ENCODE measurements at places on chromosomes 2 and 18.

GRCh38 chr2:40488101-40488601 lies 36.3 kb upstream of the SLC8A1 start:
- no peak for DNase-seq

DNA sequence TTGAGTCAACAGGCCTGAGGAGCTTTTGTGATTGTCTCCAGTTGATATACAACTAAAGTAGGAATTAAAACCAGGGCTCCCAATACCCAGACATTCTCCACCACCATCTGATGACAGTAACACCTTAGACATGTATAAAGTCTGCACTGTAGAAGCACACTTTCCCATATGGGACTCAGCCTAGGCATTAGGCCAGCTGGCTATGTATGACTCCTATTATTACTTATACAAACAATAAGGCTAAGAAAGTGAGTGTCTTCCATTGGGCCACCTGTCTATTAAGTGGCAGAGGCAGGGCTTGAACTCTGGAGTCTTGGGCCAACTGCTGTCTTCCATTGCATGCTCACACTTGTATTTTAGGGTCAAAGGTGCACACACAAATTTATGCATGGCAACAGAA lies 32.1 kb upstream of the COLEC12 start:
- DNase-seq = no peak

GRCh38 chr2:37869771-37870170 lies 55.3 kb upstream of the RMDN2 start:
- no peak for DNase-seq

- DNase-seq = no peak
Observed at GRCh38 chr2:69453475-69454129, 16.4 kb upstream of the NFU1 start.

DNA sequence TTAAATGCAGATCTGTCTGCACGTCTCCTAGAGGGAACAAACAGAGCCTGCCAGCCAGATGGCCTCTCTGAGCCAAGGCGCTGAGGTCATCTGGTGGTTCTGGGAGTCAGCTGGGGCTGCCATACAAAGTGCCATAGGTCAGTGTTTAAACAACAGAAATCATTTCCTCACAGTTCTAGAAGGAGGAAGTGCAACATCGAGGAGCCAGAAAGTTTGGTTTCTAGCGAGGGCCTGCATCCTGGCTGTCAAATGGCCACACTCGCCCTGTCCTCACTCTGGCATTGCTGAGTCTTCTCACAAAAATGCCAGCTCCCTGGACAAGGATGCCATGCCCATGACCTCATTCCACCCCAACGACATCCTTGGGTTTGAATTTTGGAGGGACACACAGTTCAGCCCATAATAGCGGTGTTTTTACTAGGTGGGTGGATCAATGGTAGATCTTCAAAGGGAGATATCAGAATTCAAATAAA lies 59.6 kb downstream of the MYT1L start:
- DNase-seq = peak; percentile 26

DNA sequence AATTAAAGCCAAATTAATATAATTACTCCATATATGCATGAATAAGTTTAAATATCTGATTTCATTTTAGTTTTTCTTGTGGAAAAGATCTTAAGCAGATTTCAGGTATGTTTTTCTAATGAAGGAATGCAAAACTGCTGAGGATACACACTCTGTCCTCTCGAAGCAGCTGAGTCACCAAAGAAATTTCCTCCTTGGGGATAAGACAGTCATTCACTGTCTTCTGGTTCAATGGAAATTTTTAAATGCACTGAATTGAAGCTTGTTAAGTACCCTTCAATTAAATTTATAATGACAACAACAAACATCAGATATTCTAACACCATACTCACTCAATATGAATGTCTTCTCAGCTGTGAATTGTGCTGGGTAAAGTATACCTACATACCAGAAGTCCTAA lies 101.5 kb upstream of the DNER start:
- DNase-seq = no peak

DNA sequence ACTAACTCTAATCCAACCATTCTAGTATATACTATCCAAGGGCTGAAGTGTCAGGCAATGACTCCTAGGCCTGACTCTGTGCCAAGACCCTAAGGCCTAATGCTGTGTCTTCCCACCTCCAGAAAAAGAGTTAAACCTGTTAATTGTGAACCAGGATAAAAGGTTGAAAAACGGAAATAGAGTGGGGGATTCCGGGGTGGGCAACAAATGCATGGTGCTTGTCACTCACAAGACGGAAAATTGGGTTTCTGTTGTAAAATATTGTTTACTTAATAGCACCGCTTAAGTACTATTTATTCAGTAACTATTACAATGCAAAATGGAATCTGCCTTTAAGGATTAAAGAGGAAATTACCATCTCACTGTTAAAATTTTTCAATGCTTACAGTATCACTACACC lies 3.2 kb downstream of the STK17B start:
- no peak for DNase-seq

DNA sequence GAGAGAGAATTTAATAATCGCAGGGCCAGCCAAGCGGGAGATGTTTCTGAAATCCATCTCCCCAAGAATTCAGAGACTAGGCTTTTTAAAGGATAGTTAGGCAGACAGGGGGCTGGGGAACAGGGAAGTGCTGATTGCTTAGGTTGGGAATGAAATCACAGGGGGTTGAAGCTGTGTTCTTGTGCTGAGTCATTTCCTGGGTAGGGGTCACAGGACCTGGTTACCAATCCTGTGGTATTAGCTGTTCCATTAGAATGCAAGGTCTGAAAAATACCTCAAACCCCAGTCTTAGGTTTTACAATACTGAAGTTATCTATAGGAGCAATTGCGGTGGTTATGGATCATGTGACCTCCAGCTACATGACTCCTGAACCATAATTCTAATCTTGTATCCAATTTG lies 4.6 kb downstream of the SP140 start:
- DNase-seq = no peak

DNA sequence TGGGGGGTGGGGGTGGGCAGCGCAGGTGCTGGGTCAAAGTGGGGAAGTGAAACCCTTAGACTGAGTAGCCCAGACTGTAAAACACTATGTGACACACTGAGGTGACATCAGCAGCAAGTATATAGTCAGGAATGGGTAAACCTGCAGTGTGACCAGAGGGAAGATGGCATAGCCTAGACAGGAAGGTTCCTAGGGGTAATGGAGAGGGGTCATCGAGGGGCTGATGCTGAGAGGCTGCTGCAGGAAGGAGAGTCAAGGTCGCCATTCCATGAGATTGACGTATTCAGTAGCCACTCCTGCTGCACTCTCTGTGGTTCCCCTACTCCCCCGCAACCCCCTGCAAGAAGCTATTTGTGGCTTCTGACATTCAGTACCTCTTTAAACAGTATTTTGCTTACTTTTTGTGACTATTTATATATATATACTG lies 111.7 kb downstream of the CHST9 start:
- no peak for DNase-seq

DNA sequence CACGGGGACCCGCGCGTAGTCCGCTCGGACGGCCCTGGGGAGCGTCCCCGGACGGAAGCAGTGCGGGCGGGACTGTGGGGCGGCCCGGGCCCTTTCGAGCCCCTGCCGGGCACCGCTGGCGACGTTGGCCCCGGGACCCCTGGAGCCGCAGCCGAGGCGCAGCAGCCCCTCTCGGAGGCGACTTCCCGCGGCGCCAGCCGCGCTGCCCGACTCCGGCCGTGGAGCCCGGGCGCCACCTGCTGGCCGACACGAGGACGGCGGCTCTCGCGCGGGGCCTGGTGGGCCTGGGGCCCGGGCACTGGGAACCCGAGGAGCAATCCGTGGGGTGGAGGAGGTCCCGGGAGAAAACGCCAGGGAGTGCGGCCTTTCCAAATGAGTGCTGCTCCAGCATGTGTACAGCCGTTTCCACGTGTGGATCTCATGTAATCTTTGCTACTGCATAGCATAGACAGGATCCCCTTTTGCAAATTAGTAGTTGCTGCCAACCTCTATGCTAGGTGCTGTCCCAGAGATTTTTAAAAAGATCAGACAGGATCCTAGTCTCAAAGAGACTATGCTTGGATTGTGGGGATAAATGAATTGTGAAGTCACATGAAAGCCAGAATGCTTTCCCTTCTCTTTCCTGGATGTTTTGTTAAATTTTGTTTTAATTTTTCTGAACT lies 4.0 kb downstream of the ID2 start:
- peak; percentile 63 for DNase-seq

DNA sequence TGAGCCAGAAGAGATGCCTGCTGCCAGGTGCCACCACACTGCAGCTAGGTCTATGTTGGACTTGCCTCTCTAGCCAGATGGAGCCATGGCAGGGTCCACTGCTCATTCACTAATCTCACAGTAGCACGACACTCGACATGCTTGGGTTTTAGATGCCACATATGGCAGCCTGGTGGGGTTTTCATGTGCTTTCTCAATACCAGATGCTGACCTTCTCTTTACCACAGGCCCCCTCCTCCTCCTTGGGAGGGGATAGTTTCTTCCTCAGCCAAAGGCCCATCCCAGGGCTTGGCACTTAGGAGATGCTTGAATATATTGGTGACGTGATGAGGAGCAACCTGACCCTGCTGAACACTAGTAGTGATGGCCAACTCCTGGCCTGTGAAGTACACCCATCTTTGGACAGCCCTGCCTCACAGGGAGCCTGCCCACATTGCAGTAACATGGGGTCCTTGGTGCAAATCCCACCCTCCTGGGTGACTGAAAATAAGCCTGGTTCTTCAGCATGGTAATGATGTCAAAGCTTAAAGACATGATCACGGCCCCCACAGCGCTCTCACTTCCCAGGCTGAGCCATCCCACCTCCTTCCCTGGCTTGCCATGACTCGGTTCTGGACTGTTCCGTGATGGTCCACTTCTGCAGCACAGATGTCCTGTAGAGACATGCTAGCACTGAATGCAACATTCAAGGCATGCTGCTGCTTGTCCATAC lies 227.5 kb downstream of the SH3RF3 start:
- DNase-seq = no peak

GRCh38 chr2:241354668-241355658 lies 1.1 kb upstream of the FARP2 start:
- DNase-seq = peak; percentile 89

GRCh38 chr2:40450066-40450795 lies 1.7 kb downstream of the SLC8A1 start:
- peak; percentile 29 for DNase-seq

GRCh38 chr18:26863122-26863879 lies 2.2 kb downstream of the AQP4 start:
- DNase-seq = peak; percentile 61

DNA sequence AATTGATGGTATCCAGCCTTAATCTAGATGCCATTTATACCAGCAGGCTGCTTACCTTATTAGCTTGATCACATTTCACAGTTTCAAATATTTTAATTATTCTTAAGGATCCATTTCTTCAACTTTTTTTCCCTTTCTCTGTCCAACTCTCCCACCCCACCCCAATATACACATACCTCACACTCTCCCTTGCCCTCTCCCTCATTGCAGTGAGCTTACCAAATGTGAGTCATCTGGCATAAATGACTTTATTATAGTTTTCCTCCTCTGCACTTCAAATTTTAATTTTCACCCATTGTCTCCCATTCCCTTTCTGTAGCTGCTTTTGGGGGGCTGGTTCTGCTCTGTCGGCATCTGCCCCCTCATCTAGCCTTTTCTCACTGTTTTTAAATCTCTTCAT lies 12.9 kb downstream of the HTR2B start:
- no peak for DNase-seq

DNA sequence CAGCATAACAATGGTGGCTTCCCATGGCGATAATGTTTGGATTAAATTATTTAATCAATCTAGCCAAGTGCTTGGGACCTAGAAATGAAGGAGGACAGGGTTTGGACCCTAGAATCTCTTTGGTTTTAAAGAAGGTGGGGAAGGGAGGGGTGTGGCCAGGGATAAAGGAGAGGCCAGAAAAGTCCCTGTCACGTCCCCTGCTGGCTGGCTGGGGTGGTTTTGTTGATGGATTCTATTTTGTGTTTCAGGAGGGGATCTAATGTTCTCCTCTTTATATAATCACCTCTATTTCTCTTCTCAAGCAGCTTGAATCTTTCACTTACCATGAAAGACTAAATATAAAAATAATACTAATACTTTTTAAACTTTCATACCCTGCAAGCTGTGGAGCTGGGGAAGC lies 52.6 kb upstream of the GALR1 start:
- DNase-seq = no peak

- no peak for DNase-seq
Observed at GRCh38 chr2:189933911-189934399, 128.6 kb downstream of the MSTN start.

- DNase-seq = no peak
Observed at GRCh38 chr2:85682378-85682777, 11.8 kb upstream of the GNLY start.

DNA sequence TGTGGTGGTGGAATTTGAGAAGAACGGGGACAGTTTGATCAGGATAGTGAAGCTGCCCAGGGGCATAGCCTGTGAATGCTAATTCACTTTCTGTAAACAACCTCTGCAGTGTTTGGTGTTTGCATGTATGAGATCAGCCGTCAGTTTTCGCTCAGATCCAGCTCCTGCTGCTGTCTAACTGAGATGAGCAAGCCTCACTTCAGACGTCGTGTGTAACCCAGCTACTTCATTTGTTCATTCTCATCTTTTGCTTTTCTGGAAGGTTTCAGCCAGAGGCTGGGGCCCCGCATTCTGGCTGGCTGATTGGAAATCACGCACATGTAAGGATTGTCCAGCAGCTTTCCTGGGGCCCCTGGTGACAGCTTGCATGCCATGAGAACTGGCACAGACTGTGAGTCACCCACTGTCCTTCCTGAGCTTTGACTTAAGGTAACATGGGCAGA lies 48.9 kb downstream of the LDLRAD4 start:
- DNase-seq = no peak

- no peak for DNase-seq
Observed at GRCh38 chr2:241733391-241734207, 831 bp upstream of the D2HGDH start.

DNA sequence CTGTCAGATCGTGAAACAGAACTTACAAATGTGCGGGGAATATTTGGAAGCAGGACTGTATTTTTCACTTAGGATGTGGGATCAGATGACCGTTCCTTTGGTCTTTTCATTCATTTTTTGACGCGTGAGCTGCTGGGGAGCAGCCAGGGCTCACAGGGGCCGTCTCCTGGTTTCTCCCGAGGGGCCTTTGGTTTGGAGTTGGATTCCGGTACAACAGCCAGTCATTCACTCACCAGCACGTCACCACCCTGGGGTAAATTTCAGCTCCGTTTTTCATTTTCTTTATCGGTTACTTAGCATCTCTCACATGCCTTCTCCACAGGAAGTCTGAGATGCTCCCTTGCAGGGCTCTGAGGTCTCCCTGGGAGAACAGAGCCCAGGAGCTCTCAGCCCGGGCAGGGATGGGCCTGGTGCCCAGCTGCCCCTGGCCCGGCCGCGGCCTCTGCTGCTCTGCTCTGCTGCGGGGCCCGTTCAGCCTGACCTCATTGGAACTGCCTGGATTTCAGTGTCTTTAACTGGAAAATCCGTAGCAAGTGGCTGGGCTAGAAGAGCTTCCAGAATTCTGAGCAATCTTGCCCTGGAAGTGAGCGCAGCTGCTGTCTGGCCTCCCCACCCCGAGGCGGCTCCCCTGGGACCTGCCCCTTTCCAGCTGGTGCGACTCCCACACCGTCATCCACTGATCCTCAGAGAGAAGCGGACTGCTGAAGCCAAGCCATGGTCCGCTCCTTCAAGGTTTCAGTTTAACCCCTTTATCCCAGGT lies 335.6 kb downstream of the EIPR1 start:
- peak; percentile 80 for DNase-seq
